Omental fat pad (tissue), 4 donors: ENCODE measurements at places on chromosomes 11 and 22. TPM values are rescaled to one million over a fixed set of nuclear protein-coding genes. Genes with fewer than 3 reads are reported as not detected.

GRCh38 chr11:33915526-33915925 lies 23.6 kb upstream of the LMO2 start:
- DNase-seq, result no peak

- no peak for DNase-seq
Measured at GRCh38 chr11:45844822-45845578, 2.3 kb upstream of the CRY2 start.

GRCh38 chr11:77215106-77215505 lies 86.4 kb downstream of the GDPD4 start:
- no peak for DNase-seq

GRCh38 chr22:42184852-42185251 lies 54.2 kb upstream of the CYP2D6 start:
- DNase-seq, result no peak

DNA sequence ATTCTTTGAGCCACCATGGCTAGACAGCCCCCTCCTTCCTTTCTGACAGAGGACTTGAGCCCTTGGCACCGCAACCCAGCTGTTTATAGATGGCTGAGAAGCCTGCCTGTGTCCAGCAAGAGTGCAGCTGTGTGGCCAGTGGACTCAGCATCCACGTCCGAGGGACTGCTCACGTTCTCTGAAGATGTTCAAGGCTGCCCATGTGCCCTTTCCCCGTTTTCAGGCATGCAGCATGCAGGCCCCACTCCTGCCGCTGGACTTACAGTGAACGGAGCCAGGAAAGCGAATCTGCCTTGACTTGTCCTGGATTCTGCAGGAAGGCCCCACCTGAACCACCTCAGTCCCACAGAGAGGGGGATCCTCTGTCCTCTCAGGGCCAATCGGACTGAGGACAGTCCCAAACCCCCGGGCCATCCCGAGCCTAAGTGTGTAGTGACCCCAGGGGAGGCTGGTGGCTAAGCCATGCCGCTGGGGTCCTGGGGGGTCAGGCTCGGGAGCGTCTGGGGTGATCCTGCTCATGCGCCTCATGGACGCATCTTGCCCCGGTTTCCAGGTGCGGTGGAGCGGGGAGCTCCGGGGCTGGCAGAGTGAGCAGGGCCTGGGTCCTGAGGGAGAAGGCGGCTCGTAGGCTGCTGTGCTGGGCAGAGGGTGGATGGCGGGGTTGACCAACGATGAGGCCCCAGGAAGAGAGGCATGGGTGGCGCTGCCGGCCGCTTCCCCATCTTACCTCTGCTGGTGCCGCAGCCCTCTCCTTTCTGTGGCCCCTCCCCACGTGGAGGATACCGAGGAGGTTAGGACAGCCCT lies 170.7 kb downstream of the CTTN start:
- no peak for DNase-seq

DNA sequence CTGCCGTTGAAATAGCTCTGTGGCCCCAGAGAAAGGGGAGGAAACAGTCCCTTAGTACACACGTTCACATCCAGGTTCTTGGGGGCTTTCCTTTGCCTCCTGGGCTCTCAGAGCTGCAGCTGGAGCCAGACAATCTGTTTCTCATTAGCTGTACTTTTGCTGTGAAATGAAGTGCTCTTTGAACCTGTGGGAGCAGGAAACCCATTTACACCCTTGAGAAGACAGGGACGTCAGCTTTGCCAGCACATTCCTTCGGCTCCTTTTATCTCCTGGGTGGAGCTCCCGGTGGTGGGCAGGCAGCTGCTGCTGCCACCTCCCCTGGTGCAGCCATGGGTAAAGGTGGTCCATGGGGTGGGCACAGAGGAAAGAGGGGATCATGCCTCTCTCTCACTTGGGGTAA lies 80.6 kb upstream of the TIMP3 start:
- DNase-seq, result no peak

DNA sequence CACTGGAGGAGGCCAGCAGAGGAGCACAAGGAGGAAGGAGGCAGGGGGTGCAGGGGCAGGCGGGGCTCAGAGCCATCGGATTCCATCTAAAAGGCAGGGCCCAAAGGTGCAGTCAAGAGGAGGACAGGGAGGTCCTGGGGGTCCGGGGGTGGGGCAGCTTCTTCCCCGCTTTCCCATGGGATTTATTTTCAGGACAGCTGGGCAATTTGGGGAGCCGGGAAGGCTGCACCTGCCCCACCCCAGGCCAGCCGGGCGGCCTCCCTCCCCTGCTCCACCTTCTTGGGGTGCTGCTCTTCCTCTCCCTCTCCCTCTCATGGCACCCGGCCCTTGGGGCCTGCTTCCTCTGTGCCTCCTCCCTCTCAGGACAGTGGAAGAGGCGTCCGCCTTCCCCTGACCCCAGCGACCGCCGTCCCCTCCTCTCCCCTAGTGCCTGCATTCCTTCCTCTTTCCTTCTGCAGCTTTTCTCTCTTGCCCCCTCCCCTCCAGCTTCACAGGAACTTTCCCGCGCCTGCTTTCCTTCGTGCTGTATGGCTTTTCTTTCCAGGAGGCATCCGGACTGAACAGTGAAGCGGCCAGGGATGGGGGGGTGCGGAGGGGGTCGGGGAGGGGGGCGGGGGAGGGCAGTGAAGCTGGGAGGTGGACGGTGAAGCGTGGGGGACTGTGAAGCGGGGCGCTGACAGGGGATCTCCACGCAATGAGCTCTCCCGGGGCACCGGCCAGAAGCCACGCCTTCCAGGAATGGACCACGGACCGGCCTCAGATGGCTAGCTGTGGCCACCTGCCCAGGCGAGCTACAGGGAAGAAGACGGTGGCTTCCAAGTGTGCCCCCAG lies 26.9 kb downstream of the APOBEC3H start:
- no peak for DNase-seq

Gene CDON
- 159 TPM for total RNA-seq
